ENCODE measurements at places on chromosomes 4 and X.

GRCh38 chrX:133916984-133917722, 68.2 kb downstream of the GPC3 start:
- no peak for DNase-seq

DNA sequence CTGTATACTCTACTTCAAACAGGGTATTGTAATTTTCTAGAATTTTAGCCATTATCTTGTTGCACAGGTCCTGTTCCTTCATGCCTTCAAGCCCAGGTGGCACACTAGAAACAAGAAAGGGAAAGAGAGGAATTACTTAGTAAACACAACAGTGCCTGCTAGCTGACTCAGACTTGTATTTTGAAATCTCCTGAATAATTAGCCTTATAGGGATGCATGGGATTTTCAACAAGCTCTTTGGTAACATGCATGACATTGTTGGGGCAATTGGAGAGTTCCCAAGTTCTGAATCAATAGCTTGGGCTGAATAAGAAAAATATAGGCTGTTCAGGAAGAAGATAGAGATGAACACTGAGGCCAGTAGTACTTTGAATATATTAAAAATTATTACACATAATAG, 118.8 kb downstream of the FAM13A start:
- DNase-seq = no peak

DNA sequence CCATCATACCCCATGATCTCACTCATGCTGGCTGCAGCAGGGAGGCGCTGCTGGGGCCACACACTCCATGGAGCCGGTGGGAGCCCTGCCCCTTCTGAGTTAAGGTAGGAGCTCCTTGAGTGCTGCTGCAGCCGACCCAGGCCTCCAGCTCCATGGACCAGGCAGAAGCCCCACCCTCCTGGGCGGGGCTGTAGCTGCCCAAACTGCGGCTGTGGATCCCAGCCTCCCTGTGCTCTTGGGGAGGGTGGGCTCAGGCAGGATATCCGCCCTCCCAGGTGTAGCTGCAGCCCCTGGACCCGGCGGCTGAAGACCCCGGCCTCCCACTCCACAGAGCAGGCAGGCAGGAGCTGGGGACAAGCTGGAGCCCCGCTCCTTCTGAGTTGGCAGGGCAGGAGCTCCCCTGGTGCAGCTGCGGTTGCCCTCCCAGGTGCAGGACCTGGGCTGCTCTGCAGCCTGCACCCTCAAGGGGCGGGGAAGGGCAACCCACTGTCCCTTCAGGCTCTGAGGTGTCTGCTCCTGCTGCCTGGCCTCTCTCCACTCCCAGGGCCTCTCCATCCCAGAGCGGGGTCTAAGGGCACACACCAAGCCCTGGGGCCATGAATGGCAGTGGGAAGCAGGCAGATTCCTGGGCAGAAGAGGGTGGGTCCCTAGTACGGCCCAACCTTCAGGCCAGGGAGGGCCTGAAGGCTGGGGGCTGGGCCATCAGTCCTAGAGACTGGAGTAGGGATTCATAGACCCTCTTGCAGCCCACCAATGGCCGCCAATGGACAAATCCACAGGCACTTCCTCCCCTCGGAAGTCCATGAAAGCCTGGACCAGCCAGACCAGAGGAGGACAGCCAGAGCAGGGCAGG, 466.1 kb downstream of the DTHD1 start:
- no peak for DNase-seq

GRCh38 chr4:103499094-103499493, 220.7 kb downstream of the TACR3 start:
- no peak for DNase-seq

GRCh38 chrX:110210417-110211139, 107.3 kb downstream of the AMMECR1 start:
- DNase-seq = no peak

DNA sequence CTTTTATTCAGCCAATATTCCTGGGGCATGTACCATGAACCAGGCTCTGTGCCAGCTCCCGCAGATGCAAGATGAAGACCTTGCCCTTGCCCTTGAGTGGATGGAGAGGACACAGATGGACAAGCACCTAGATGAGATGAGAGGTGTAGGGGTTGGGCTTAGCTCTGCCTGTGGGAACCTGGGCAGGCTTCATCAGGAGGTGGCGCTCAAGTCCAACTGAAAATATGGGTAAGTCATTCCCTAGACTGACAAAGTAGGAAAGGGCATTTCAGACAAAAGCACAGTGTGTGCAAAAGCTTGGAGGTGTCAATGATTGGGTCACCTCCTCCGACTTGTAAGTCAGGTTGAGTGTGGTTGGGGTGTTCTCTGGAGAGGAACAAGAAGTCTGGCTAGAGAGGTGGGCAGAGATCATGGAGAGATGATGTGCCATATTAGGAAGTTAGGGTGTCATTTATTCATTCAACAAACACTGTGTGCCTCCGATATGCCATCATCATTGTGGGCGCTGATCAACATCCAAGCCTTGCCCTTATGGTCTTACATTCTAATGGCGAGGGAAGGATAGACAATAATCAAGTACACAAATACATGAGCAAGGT, 64.6 kb downstream of the ANAPC4 start:
- DNase-seq = no peak

- DNase-seq = no peak
Measured at GRCh38 chr4:156773648-156774357, 197.8 kb downstream of the PDGFC start.

- no peak for DNase-seq
Measured at GRCh38 chrX:106177106-106177981, 9.2 kb downstream of the PWWP3B start.

- DNase-seq = no peak
Measured at GRCh38 chrX:23621621-23622265, 45.5 kb upstream of the PRDX4 start.

Measured in stimulated activated CD4-positive, alpha-beta T cell treated with anti-CD3 and anti-CD28 coated beads, TNF-alpha, amount 100 ng/mL, for 48 hours (primary cell).